ENCODE measurements at places on chromosomes 3 and 15.

DNA sequence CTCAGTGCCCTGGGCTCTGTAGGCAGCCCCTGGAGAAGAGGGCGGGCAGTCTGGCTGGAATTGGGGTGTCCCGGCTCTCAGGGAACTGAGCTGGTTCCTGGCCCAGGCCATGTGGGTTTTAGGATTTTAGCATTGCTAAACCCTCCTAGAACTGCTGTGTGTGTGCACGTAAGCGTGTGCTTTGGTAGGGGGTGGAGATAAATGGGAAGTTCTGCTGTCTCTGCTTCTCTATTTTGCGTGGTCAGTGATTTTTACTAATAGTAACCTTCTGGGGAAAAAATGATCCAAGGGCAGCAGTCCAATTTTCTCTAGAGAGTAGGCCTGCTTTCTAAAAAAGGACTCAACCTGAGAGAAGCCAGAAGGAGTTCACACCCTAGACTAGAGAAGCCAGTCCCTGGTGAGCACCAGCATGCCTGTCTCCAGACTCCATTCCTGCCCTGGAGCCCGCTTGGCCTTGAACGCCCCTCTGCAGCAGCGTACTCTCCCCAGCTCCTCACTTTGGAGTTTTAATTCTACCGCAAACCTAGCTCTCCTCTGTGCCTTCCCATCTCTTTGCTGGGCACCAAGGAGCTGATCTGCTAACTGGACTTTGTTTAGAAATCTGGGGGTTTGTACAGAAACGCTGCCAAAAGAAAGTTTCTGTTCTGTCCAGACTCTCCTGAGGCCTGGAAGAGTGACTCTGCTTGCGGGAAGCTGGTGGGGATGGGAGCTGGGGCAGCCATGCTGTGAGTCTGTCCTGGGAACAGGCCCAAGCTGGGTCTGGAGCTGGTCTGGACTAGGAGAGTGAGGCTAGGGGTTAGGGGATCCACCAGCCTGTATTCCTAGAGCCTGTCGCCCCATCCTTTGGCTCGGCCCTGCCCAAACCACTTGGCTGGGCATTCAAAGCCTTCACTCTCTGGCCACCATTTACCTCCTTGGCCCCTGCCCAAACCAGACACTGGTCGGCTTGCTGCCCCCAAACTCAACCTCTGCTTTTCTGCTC is 19.7 kb downstream of the CORO2B start:
- DNase-seq = no peak

GRCh38 chr3:20622304-20622703 is 436.3 kb upstream of the SGO1 start:
- DNase-seq = peak; percentile 95

- DNase-seq = peak; percentile 27
Observed at GRCh38 chr15:95266451-95267061, 1035.2 kb downstream of the MCTP2 start.

DNA sequence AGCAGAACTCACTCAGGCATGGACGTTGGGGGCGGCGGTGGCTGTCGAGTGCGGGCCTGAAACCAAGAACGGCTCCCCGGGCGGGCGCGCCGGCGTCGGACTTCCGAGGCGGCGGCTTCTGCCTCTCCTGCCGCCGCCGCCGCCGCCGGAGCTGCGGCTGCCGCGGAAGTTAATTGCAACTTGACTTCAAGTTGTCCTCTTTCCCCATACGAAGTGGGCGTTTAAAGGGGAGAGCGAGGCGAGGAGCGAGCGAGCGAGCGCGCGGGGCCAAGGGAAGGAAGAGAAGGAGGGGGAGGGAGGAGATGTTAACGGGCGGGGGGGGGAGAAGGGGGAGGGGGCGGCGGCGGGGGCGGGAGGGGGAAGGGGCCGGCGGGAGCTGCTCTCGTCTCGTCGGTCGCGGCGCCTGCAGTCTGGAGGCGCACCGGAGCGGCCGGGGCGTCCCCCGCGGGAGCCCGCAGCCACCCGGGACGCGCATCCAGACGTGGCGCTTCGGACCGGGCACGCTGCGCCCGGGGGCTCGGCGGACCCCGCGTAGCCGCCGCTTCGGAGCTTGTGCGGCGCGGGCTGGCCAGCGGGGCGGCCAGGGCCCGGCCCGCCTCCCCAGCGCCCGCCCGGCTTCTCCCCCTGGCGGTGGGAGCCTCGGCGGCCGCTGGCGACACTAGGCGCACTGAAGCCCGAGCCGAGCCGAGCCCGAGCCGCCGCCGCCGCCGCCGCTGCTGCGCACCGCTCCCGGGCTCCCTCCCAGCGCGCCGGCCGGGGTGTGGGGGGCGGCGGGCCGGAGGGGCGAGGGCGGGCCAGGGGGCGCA is 19.7 kb upstream of the SATB1 start:
- DNase-seq = peak; percentile 14

DNA sequence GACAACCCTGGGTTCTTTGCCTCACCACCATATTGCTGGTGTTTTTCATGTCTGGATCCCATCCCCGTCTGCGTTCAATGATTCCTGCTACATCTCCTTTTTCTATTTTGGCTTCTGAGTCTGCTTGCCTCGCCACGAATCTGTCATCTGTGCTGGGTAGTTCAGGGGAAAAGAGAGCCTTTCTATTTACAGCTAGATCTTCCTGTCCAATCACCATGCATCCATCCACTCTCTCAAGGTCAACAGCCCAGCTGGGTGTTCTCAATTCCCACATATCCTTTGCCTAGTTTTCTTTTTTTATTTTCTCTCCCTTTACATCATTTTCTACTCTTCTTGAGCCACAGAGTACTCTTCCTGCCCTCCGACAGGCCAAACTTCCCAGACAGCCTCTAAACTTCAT is 104.8 kb upstream of the RAD18 start:
- no peak for DNase-seq

- DNase-seq = no peak
Observed at GRCh38 chr3:121626495-121626894, 33.3 kb downstream of the FBXO40 start.

GRCh38 chr15:41881550-41881919 is 12.3 kb downstream of the SPTBN5 start:
- DNase-seq = no peak

- DNase-seq = no peak
Observed at GRCh38 chr3:52291508-52292181, 4.0 kb downstream of the GLYCTK start.

GRCh38 chr15:33125894-33126537 is 68.5 kb downstream of the FMN1 start:
- DNase-seq = no peak

DNA sequence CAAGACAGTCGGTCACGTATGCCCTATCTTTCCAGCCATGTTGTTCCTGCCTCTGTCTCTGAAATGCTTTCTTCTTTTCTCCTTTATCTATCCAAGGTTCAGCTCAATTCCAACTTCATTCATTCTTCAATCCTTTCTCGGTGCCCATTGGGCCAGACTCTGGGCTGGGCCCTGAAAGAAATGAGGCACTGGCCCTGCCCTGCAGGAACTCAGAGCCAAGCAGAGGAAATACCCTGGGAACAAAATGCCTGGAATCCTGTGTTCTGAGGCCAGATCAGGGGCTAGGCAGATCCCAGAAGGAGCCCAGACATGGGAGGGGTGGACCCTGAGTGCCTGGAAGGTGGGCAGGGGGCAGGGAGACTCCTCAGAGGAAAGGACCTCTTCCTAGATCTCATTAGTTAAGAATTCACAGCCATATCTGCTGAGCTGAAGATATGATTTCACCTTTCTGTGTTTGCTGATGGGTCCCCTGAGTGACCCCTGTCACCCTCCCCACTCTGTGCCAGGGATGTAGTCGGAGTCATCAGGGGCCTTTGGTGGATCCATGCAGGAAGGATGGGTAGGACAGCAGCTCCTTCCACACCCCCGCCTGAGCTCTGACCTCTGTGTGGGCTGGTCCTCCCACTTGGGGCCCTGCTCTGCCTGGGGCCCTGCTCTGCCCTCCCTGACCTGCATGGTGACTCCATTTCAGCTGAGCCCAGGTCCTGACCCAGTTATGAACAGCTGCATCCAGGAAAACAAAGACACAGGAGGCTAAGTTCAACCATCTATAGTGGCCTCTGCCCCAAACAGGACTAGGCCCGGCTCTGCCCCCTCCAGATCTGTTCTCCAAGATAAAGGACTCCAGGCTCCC is 5.3 kb upstream of the DAPK2 start:
- no peak for DNase-seq

GRCh38 chr3:152474585-152474984 is 205.9 kb downstream of the MBNL1 start:
- DNase-seq = peak; percentile 38

DNA sequence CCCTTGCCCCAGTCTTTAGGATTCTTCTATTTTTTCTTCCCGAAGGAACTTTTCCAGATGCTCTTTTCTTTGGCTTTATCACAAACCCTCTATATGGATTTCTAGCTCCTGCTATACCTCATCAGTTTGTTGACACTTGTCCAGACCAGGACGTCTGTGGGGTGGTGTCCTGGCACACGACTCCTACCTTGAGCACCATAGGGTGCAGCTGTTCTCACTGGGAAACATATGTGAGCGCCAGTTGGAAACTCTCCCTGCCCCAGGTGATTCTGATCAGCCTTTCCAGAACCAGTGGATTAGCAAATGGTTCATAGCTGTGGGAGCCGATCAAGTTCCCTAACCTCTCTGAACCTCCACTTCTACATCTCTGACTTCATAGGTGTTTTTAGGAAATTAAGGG is 40.6 kb upstream of the USP3 start:
- no peak for DNase-seq

DNA sequence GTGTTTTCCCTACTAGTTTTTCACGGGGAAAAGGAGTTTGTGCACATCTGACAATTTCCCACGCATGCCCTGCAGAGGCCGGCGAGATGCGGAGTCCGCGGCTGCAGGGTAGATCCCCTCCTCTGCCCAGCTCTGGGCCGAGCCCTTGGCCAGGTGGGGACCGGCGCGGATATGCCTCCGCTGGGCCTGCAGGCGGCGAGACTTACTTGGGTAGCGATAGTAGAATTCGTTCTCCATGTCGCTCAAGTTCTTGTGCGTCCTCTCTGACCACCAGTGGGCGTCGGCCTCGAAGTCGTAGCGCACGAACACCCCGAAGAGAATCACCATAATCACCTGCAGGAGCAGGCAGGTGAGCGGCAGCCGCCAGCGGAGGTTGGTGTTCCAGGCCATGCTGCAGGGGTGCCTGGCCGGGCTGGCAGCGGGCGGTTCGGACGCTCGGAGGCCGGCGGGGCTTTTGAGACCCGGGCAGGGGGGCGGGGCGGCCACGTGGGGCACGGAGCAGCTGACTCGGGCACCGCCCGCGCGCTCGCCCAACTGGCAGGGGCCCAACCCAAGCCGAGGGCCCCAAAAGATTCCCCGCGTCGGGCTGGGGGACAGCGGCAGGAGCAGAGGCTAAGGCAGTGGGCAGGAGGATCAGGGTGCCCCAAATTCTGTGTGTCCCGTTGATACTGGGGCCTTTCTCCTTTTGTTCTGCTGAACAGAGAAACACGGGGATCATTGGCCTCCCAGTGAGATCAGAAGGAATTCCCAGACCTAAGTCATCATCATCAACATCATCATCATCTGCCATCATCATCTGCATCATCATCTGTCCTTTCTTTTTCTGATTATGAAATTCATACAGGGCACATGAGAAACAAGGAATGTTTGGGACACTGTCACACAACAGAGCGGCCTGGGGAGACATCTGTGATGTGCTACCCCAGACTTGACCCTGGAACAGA is at the start of gene RHCG:
Gene RHCG, minus strand, starts transcription at position 429 of the 944 bp plus-strand sequence. Its CDS starts 39 bp downstream, at position 390.
- no peak for DNase-seq

DNA sequence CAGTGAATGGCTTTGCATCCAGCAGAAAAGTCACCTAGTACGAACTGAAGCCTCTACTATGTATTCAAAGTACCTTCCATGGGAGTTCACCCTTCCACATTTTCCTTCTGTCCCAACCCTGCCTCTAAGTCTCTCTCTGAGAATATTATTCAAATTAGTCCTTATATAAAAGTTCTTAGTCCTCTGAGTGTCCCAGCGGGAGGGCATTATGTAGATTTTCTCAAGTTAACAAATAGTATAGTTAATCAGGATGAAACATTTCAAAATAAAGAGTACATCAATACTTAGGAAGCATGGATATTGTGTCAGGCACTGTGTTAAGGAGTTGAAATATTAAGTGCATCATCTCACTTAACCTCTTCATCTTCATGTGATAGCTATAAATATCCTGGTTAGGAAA is 223.3 kb downstream of the CPNE4 start:
- DNase-seq = no peak

DNA sequence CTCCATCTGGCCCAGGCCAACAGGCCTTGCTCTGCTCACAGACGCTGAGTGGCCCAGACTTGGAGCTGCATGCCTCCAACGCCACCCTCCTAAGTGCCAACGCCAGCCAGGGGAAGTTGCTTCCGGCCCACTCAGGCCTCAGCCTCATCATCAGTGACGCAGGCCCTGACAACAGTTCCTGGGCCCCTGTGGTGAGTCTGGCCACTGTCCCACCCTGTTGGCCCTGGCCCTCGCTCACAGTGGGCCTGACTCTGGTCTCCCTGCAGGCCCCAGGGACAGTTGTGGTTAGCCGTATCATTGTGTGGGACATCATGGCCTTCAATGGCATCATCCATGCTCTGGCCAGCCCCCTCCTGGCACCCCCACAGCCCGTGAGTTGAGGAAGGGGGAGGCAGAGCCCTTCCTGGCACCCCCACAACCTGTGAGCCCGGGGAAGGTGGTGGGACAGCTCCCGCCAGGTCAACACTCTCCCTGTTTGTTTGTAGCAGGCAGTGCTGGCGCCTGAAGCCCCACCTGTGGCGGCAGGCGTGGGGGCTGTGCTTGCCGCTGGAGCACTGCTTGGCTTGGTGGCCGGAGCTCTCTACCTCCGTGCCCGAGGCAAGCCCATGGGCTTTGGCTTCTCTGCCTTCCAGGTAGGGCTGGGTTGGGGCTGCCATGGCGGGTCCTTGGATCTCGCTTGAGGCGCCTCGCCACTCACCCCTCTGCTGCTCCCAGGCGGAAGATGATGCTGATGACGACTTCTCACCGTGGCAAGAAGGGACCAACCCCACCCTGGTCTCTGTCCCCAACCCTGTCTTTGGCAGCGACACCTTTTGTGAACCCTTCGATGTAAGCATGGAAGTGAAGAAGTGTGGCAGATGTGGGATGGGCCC is 10.0 kb downstream of the NT5DC2 start:
- no peak for DNase-seq

DNA sequence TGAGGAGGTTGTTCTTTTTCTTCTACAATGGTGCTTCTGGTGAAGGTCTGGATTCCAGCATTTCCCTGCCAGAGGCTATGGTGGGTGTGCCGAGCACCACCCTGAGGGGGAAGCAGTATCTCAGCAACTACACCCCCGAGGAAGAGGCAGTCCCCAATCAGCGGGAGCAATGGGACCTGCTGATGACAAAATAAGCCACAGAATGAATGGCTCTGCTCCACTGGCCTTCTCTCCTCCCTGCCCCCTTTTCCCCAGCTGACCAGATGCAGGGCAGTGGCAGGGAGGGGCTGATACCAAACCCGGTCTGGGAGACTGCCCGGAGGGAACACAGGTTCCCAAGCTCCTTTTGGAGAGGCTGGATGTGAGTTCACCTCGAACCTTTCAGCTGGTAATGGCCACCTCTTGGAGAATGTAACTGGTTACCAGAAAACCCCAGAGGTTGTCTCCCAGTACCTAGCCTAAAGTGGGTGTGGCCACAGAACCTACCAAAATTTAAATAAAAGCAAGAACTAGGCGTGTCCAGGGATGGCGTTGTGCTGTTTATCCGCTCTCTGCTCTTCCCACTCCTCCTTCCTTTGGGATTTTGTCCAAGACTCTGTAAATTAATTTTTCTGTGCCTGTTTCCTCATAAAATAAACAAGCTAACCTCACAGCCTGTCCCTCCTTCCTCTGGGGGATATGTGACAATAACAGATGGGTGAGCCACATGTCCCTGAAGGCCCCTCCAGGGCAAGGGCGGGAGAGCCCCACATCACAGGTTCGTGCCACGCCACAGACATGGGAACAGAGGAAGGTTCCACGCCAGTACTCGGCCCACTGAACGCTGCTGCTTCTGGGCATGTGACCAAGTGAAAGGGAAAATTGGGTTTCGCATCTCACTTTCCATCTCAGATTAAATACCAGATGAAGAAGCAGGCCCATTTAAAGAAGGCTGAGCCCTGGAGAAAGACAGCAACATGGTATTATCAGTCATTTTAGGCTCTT is 35.1 kb upstream of the SPTBN5 start:
- no peak for DNase-seq

Measured in GM04504 (cell line).